ENCODE measurements at places on chromosomes 3 and 15.
A peak's percentile ranks its signal among the peaks of the same experiment; 100 is the strongest.

GRCh38 chr3:17672506-17672905, 69.9 kb downstream of the TBC1D5 start:
- no peaks in the 10 kb centered on the region for H3K4me1 ChIP-seq
- peaks cover 15% of the 10 kb centered on the region for H3K36me3 ChIP-seq
- no peak for DNase-seq

- peaks cover 18% of the 10 kb centered on the region for H3K4me1 ChIP-seq
- no peaks in the 10 kb centered on the region for H3K36me3 ChIP-seq
- no peak for DNase-seq
- no peak overlapping the region for H3K27ac ChIP-seq
- H3K4me3 ChIP-seq: no peak overlapping the region
- peaks cover 8% of the 10 kb centered on the region for H3K27me3 ChIP-seq
Observed at GRCh38 chr3:197027151-197027895, 2.3 kb downstream of the MELTF start.

DNA sequence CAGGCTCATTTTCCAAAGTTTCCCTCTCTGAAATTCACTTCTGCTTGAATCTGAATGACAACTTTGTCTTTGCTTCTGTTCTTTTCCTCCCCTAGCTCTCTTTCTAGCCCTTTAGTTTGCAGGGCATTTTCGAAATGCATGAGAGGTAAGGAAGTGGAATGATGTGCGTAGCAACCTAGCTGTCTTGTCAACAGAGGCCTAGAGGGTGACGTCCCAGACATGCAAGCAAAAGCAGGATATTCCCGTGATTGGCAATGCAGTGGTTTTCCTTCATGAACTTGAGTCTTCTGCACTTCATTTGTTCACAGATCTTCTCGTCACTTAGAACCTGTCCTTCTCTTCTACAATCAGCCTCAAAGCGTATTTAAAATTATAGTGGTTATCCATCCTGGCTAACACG, 51.9 kb upstream of the PPP4R2 start:
- H3K36me3 ChIP-seq: no peaks in the 10 kb centered on the region
- no peaks in the 10 kb centered on the region for H3K27me3 ChIP-seq
- no peak overlapping the region for H3K27ac ChIP-seq
- no peak overlapping the region for H3K4me3 ChIP-seq
- peaks cover 7% of the 10 kb centered on the region for H3K4me1 ChIP-seq

- no peaks in the 10 kb centered on the region for H3K27me3 ChIP-seq
- H3K36me3 ChIP-seq: no peaks in the 10 kb centered on the region
- H3K4me3 ChIP-seq: peak overlapping the region; percentile 75
- H3K4me1 ChIP-seq: peaks cover 42% of the 10 kb centered on the region
Observed at GRCh38 chr15:74375303-74375693, 7.9 kb upstream of the CYP11A1 start.
